ENCODE measurements at places on chromosomes 4 and X.

- DNase-seq: no peak
Measured at GRCh38 chr4:35725131-35725530, 519.2 kb downstream of the ARAP2 start.

DNA sequence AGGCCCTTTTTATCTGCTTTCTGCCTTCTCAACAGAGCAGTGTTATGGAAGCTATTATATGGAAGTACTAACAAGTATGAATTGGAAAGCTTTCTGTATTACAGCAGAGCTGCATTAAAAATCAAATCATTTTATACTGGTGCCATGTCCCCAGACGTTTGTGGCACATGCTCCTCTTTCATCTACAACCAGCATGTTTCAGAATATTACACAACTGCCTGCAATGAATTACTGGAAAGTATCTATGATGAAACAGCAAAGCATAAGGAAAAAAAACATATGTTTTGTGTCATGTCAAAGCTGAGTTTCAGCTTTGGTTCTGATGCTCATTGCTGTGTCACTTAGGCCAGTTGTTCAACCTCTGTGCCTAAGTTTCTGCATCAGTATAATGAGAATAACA lies 576.8 kb downstream of the GBA3 start:
- no peak for DNase-seq

- DNase-seq: no peak
Measured at GRCh38 chrX:13898083-13898482, 81.2 kb upstream of the GPM6B start.

GRCh38 chr4:26074712-26075430 lies 160.9 kb downstream of the SMIM20 start:
- no peak for DNase-seq

- DNase-seq: no peak
Measured at GRCh38 chr4:82138374-82138773, 235.4 kb downstream of the HNRNPD start.

GRCh38 chr4:120691536-120691935 lies 231.0 kb downstream of the PRDM5 start:
- no peak for DNase-seq

GRCh38 chrX:5042563-5042962 lies 1186.1 kb downstream of the NLGN4X start:
- DNase-seq: no peak

GRCh38 chr4:128600996-128601871 lies 208.3 kb upstream of the JADE1 start:
- no peak for DNase-seq

Data from spinal cord (tissue), 10 donors.